Stimulated activated CD8-positive, alpha-beta memory T cell treated with anti-CD3 and anti-CD28 coated beads, Interleukin-2, amount 100 ng/mL, for 1 hour (primary cell): ENCODE measurements at places on chromosomes 5 and 9.

GRCh38 chr5:27313549-27313948 lies 275.2 kb upstream of the CDH9 start:
- DNase-seq = no peak

DNA sequence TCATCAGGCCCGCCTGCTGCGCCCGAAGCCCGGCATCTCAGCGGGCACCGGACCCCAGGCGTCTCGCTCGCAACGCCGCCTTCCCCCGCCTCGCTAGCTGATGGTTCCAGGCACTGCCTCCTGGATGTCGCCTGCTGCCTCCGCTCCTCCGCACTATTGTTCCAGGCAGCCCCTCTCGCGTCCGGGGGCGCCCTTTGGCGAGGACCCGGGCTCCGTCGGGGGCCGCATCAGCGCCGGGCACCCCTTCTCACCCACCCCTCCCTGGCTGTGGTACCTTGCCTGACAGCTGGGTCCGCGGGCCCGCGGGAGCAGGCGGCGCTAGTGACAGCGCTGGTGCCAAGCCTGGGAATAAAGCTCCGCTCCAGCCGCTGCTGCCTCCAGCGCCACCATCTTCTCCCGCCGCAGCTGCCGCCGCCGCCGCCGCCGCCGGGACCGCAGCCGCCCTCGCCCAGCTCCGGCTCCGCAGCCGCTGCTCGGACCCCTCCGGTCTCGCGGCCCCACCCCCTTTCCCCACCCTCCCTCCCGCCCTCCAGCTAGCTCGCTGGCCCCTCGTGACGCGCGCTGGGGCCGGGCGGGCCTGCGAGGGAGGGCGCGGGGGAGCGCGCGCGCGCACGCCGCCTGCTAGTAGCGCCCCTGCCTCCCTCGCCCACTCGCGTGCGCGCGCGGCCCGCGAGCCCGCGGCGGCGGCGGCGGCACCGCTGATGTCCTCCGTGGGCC lies at the start of gene APBA1:
Gene APBA1, minus strand, starts transcription at position 493 of the 717 bp plus-strand sequence.
- DNase-seq = no peak

GRCh38 chr5:158868546-158868945 lies 231.2 kb downstream of the EBF1 start:
- DNase-seq = no peak

GRCh38 chr5:141649056-141649688 lies 2.0 kb downstream of the FCHSD1 start:
- DNase-seq = no peak

DNA sequence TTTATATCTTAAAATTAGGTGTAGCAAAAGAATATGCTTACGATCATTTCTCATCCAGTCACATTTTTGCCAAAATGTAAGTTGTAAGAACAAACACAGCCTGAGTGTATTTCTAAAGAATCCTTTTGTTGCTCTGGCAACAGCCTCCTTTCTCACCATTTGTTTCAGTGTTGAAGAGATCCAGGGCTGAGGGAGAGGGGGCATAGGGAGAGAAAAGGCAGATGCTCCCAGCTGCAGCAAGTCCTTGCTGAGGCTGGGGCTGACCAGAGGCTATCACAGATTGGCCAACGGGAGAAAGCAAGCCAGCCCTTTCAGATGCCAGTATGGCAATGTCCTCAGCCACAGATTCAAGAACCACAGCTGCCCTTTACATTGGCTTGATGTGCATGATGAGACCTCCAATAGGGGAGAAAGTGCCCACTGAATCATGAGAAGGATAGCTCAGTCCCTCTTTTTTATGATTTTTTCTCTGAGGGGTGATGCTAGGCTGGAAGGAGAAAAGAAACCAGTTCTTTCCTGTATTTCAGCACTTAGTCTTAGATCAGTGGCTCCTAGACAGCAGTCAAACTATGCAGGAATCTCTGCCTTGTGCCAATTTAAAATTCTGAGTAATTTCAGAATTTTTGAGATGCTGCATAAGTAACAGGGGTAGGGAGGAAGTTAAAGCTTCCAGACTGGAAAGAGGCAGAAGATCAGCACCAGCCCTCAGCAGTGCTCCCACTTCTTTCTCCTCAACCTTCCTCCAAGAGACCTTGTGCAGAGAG lies 142.1 kb downstream of the LHFPL2 start:
- no peak for DNase-seq

GRCh38 chr5:168234133-168234532 lies 57.3 kb upstream of the WWC1 start:
- DNase-seq = no peak

GRCh38 chr5:131622633-131623032 lies 12.4 kb downstream of the RAPGEF6 start:
- no peak for DNase-seq

GRCh38 chr5:41009232-41009631 lies 61.9 kb downstream of the MROH2B start:
- no peak for DNase-seq

DNA sequence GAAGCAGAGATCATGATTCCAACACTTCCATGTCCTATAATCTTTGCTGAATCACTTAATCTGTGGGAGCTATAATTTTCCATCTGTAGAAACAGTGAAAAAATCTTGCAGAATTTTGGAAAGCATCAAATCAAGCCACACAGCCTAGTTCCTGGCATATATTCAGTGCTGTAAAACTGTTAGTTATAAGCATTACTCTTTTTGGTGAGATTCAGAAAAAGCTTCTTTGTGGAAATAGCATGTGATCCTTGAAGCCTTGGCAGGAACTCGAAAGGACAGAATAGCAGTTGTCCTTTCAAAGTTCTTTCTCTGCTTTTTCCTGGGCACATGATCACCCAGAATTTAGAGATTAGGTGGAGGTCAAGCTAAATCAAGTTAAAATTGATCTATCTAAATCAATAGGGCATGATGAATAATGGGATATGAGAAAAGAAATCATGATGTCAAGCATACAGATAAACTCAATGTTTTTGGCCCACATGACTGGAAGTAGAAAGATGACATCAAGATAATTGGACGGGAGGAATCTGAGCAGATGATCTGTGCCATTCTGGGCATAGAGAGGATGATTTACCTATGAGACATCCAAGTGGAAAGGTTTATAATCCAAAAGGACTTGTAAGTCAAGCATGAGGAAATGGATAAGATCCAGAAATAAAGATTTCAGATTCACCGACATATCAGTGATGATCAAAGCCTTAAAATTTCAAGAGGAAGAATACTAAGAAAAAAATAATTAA lies 73.1 kb downstream of the TMEM232 start:
- DNase-seq = no peak

DNA sequence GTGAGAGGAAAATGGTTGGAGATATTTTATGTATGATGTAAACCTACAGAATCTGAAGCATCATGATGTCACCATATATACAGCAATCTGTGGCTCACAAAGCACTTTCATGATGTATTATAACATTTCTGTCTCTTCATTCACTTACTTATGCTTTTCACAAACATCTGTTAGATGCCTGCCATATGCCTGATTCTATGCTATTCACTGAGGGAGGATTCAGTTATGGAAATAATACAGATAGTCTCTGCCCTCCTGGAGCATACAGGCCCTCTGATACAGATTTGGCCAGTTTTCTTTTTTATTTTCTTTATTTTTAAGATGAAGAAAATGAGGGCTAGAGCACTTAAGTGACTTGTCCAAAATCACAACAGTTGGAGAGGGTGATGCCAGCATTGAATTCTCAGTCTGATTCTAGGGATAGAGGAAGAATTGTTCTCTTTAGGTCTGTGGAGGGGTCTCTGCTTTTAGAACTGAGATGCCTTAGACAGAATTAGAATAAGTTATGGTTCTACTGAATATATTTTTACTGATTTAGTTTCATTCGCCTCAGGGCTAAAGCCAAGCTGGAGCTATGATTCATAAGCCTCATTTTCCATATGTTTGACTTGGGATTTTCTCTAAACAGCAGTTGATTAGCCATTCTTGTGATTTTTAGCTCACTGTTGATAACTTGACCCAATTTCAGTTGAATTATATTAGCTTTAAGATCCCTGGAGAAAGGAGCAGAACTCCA lies 636.4 kb downstream of the PRELID2 start:
- no peak for DNase-seq

- DNase-seq = no peak
Measured at GRCh38 chr9:26954050-26954508, 2.1 kb upstream of the IFT74 start.

GRCh38 chr9:119009249-119009648 lies 360.0 kb downstream of the BRINP1 start:
- DNase-seq = no peak

GRCh38 chr9:125694478-125694877 lies 12.5 kb downstream of the MAPKAP1 start:
- no peak for DNase-seq

DNA sequence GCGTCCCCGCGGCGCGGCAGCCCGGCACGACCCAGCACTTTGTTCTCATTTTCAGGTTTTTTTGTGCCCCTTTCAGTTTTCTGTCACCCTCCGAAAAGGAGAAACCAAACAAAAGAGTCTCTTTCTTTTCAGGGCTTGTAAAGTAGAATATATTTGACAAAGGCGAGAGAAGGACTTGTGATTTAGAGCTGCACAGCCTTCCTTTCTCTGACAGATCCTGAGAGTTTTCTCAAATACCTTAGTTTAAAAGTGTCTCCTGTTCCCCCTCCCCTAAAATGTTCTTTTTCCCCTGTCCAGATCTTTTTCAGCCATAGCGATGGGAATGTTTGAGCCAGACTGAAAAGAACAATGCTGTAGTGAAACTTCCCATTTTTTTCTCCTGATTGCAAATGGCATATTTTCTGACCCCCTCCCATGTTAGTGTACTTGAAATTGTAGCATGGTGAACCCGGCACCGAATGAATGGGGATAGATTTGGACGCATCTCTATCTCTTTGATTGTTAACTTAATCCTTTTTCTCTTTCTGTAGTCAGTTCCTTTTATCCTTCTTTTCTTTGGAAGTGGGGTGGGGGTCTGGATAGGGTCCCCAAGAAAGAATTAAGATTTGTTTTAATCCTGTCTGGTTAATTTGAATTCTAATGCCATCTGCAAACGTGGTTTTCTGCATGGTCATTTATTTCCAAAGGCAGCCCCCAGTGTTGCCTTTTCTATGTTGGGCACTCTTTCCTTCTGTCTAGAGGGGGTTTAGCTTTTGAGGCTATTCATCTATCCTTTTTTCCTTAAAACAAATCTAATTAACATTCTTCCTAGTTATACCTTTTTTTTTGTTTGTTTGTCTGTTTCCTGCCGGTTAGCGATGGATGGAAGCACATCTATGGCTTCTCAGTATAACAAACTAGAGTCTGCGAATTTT lies 2.2 kb downstream of the ZSWIM6 start:
- DNase-seq = no peak

DNA sequence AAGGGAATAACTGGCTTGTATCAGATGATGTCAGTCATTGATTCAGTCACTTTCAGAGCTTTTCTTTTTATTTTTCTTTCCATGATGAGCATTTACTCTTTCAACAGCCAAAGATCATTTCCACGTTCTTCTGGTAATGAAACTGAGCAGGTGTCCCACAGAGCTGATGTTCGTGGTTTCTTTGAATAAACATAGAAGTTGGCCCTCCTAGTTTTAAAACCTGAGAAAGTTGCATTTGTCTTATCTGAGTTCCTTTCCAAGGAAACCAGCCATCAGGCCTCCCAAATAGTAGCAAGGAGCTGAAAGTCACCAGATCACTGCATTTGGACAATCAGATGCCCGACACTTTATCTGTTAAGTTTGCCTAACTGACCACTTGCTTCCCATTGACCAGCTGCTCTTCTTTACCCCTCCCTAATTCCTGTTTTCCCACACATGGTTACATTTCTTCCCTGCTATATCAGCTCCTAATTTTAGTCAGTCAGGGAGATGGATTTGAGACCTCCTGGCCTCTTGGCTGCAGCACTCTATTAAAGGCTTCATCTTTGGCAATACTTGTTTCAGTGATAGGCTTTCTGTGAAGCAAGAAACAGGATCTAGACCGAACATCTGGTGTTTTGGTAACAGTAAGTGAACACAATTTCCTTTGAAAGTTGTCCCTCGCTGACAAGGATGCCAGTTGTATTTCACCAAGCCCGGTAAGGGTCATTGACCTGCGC lies 420.8 kb downstream of the CHSY3 start:
- DNase-seq = no peak

GRCh38 chr5:34533582-34534522 lies 122.3 kb upstream of the RAI14 start:
- no peak for DNase-seq

DNA sequence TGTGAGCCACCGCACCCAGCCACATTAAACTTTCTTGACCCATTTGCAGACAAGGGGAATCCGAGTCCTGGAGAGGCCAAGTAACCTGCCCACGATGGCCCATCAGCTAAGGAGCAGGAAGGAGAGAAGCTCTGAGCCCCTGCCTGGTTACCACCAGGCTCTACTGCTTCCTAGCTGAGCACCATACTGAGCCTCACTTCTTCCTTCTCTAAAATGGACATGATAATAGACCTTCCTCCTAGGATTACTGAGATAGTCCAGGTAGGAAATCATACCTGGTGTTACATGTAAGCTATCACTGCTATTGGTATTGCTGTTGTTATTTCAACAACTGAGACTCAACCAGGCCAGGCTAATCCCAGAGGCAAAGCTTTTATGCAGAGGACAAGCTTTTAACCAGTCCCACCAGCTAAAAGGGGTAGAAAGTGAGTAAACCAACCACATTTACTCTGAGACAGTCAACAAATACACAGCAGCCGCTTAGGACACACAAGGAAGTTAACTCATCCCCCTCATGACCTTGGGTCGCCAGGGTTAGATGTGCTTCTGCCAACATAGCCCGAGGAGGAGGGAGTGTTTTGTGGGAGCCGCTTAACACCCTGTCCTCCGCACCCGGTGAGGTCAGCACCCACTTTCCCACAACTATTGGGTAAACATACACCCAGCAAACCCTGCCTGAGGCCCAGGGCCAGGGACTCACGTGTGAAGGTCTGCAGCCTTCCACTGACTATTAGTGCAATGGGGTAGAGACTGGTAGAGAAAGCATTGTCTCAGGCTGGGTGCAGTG lies 20.6 kb upstream of the PTGES start:
- no peak for DNase-seq

GRCh38 chr5:38008198-38008597 lies 168.4 kb upstream of the GDNF start:
- no peak for DNase-seq
